ENCODE measurements at places on chromosomes 12 and 14. TPM values are rescaled to one million over a fixed set of nuclear protein-coding genes. Genes with fewer than 3 reads are reported as not detected.

TDG gene
- total RNA-seq = 34.5 TPM

PPM1A gene
- total RNA-seq = 48.0 TPM

HHIPL1 gene
- not detected for total RNA-seq

LRP6 gene
- 1.6 TPM for total RNA-seq

VWF gene
- total RNA-seq = 0.24 TPM

AKAP5 gene
- total RNA-seq = 0.67 TPM

FAIM2 gene
- not detected for total RNA-seq

KLRC2 gene
- total RNA-seq = not detected

PGF gene
- not detected for total RNA-seq

RPS6KA5 gene
- 47.6 TPM for total RNA-seq

Data from activated naive CD4-positive, alpha-beta T cell treated with anti-CD3 and anti-CD28 coated beads, Interleukin-2, amount 10 ng/mL, durations not matched to agents 5 hours and 36 hours (primary cell).